Activated gamma-delta T cell (primary cell): ENCODE measurements at places on chromosomes 6 and 20.

GRCh38 chr6:1244941-1245340 is 67.0 kb upstream of the FOXQ1 start:
- DNase-seq, result no peak

- no peak for DNase-seq
Observed at GRCh38 chr6:84204011-84204410, 23.4 kb downstream of the CEP162 start.

- DNase-seq, result no peak
Observed at GRCh38 chr20:3323398-3323797, 84.1 kb downstream of the DNAAF9 start.

DNA sequence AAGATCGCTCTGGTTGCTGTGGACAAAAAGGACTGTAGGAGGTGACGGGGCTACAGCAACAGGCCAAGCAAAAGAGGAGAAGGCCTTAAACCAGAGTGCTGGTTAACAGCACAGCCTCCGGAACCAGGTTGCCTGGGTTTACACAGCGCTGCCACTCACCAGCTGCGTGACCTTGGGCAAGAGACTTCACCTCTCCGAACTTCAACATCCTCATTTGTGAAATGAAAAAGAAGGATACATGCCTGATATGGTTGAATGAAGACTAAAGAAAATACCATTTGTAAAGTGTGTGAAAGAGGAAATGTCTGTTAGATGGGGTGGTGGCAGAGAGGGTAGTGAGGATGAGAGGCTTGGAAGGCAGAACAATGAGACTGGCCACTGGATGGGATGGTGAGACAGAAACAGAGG is 44.9 kb downstream of the PREX1 start:
- no peak for DNase-seq

DNA sequence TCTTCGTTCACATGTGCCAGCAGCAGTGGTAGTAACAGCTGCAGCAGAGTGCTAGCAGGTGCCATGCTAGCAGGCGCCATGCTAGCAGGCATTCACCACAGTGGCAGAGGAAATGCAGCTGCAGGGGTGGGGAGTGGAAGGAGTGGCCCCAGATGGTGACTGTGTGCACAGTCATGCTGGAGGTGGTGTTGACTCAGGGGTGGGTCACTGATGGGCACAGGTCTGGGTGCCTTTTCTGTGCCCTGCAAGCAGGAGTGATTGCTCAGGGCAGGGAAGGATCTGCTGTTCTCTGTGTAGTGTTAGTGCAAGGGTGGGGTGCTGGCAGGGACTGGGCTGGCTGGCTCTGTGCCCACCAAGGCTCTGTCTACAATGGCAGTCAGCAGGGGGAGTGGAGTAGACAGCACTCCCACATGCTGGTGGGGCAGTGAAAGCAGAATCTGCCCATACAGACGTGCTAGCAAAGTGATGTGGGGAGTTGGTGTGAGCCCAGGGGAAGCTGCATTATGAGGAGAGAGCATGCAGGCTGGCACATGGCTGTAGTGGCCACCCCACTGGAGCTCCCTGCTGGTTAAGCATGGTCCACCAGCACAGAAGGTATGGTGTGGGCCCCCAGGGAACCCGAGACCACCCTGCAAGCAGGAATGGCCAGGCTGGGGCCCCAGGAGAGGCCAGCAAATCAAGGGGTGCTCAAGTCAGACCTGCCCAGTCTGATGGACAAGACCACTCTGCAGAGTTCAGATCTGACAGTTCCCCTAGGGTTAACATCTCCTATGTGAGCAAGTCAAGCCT is 11.4 kb upstream of the TSPYL4 start:
- DNase-seq, result no peak

DNA sequence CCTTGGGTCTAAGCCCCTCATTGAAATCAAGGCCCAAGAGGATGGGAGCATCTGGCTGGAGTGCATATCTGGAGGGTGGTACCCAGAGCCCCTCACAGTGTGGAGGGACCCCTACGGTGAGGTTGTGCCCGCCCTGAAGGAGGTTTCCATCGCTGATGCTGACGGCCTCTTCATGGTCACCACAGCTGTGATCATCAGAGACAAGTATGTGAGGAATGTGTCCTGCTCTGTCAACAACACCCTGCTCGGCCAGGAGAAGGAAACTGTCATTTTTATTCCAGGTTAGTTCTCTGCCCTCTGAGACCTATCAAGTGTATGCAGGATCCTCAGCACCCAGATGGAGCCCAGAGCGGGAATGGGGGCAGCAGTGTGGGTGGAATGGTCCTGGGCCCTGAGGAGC is 5.1 kb downstream of the BTN2A2 start:
- no peak for DNase-seq

- DNase-seq, result no peak
Observed at GRCh38 chr6:135226537-135226936, 45.4 kb downstream of the MYB start.
